ENCODE measurements at places on chromosomes 13 and 19. TPM values are rescaled to one million over a fixed set of nuclear protein-coding genes. Genes with fewer than 3 reads are reported as not detected.

The PLIN4 gene
- 103 TPM for total RNA-seq

The CAB39L gene
- 75.4 TPM for total RNA-seq

The ZNF154 gene
- total RNA-seq: 7.2 TPM

The ZNF613 gene
- 6.3 TPM for total RNA-seq
